Hematopoietic multipotent progenitor cell (in vitro differentiated cells): ENCODE measurements at places on chromosomes 6 and 20. TPM values are rescaled to one million over a fixed set of nuclear protein-coding genes. Genes with fewer than 3 reads are reported as not detected.

- no peak for DNase-seq
These were observed 142.2 kb upstream of the MAP3K7 start for GRCh38 chr6:90729057-90729456.

- no peak for DNase-seq
These were observed 42.3 kb downstream of the STK38 start for GRCh38 chr6:36504982-36505381.

- DNase-seq = no peak
These were observed 501.9 kb downstream of the LMBRD1 start for GRCh38 chr6:69294862-69295261.

- no peak for DNase-seq
These were observed 271.3 kb downstream of the KIF16B start for GRCh38 chr20:16301986-16302385.

GRCh38 chr6:163720005-163720404, 305.5 kb downstream of the QKI start:
- DNase-seq = no peak

DNA sequence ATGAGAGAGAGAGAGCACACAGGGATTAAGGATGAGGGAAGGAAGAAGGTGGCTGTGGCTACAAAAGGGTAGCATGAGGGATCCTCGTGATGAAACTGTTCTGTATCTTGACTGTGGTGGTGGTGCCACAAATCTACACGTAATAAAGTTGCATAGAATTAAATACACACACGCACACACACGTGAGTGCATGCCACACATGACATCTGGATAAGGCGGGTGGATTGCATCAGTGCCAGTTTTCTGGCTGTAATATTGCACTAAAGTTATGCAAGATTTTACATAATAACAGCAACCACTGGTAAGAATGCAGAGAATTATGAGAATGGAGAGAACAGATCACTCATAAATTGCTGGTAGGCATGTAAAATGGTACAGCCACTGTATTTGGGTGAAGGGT, 16.9 kb upstream of the STK35 start:
- no peak for DNase-seq

DNA sequence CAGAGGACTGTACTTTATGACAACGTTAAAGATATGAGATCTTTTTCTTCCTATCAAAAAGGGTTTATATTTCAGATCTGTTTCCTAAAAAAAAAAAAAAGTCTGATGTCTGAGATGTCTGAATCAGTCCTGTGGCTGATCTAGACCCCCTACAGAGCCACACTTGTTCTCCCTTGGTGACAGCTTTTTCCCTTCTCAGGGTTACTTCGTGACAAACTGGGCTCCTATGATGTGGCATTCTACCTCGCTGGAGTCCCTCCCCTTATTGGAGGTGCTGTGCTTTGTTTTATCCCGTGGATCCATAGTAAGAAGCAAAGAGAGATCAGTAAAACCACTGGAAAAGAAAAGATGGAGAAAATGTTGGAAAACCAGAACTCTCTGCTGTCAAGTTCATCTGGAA, 134.5 kb downstream of the SLC16A10 start:
- DNase-seq = no peak

GRCh38 chr6:141401851-141402250, 730.9 kb upstream of the GJE1 start:
- no peak for DNase-seq

- DNase-seq = no peak
These were observed 60.4 kb downstream of the SCAND1 start for GRCh38 chr20:35893942-35894341.

DNA sequence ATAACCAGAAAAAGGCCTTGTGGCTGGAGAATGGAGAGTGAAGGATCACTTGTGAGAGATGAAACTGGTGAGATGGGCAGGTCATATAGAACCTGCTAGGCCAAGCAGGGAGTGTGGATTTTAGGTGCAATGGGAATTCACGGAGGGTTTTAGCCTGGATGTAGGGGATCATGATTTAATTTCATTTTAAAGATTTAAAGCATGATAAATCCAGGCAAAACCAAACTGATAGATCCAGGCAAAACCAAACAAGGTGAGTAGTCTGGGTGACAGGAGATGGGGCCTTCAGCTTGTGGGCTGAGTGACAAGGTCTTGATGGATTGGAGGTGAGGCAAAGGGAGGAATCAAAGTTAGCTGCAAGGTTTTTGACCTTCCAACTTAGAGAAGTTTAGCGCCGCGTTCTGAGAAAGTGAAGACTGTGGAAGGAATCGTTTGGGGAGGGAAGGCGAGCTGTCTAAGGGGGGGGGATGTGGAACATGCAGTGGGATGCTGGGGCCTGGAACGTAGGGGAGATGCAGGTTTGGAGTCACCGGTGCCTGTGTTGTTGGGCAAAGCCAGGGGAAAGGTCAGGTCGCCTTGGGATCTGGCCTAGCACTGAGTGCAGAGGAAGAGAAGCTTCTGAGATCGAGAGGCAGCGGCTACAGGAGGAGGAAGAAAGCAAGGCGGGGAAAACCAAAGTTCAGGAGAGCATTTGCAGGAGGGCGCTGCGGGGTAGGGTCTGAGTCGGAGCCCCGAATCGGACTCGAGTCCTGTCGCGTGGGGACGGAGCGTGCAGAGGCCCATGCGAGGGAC, 1.3 kb upstream of the PLCG1 start:
- DNase-seq = peak; percentile 16

The PXDC1 gene
- total RNA-seq = 7.3 TPM
